ENCODE measurements at places on chromosomes 2 and 18.
A peak's percentile ranks its signal among the peaks of the same experiment; 100 is the strongest.

DNA sequence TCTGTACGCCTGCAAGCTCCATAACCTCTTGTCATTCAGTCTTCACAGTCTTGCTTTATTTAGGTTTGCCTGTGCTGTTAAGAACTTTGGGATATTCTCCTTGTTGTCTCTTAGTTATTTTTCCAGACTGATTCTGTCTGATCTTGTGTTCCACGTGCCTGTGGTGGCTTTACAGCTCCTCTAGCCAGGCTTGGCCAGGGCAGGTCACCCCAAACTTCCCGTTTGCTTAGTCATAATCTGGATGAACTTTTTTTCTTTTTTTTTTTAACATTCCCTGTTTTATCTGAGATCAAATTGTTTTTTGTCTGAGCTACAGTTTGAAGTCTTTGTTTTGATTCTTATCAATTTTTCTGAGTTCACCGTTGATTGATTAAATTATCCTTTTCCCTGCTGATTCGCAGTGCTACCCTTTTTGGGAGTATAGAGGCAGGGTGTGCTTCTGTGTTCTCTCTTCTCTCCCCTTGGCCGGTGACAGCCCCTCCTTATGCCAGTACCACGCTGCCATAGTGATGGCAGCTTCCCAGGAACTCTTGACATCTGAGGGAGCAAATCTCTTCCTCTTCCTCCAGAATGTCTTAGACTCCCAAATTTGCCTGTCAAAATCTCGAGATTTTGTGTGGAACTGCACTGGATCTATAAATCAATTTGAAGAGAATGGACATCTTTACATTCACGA, 2.5 kb downstream of the SP100 start:
- H3K27me3 ChIP-seq: peaks cover 4% of the 10 kb centered on the region
- no peak overlapping the region for H3K4me3 ChIP-seq
- no peaks in the 10 kb centered on the region for H3K36me3 ChIP-seq
- no peaks in the 10 kb centered on the region for H3K4me1 ChIP-seq
- H3K27ac ChIP-seq: no peak overlapping the region

DNA sequence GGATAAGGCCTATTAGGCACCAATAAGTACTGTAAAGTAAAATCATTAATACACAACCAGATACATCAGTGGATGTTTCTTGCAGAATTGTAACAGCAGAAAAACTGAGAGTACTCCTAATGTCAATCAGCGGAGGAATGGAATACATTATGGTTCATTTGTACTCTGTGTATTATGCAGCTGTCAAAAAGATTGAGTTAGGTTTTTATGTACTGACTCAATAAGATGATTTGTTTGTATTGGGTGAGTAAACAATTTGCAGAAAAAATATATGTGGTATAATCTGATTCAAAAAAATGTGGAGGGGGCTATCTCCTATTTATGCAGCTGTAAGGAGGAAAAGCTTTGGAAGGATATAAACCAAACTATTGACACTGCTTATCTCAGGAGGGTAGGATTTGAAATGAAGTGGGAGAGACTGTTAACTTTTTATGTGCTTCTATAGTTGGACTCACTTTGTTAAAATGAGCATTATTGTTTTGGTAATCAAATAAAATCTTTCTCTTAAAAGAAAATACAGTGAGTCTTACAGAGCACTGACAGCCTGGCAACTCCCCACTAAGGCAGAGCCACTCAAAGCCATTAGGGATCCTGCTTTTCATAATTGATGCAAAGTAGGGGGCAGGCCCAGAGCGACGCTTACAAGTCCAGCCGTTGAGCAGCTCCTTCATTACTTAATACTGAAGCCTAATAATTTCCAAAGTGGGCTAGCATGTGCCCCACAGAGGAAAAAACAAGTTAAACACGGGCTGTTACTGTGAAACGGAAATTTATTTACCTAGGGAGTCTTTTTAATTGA, 168.8 kb downstream of the PHLPP1 start:
- H3K27me3 ChIP-seq: no peaks in the 10 kb centered on the region
- H3K27ac ChIP-seq: no peak overlapping the region
- no peaks in the 10 kb centered on the region for H3K36me3 ChIP-seq
- no peak overlapping the region for H3K4me3 ChIP-seq

DNA sequence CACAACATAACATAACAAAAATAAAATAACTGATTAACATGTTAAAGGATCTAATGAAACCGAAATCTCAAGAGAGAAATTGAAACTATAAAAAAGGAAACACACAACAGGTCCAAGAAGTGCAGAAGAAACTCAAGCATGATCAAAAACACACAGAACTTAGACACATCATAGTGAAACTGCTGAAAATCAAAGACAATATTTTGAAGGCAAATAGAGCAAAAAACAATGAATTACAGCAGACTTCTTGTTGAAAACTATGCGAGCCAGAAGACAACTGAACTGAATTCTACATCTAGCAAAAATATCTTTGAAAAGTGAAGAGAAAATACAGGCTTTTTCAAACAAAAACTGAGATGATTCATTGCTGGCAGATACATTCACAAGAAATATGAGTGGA, 61.3 kb downstream of the UGP2 start:
- peaks cover 11% of the 10 kb centered on the region for H3K4me1 ChIP-seq
- H3K4me3 ChIP-seq: no peak overlapping the region
- H3K36me3 ChIP-seq: peaks cover 16% of the 10 kb centered on the region
- no peak overlapping the region for H3K27ac ChIP-seq
- peak; percentile 12 for DNase-seq

- no peak overlapping the region for H3K27ac ChIP-seq
- no peaks in the 10 kb centered on the region for H3K36me3 ChIP-seq
- no peaks in the 10 kb centered on the region for H3K27me3 ChIP-seq
Observed at GRCh38 chr18:41315134-41315533, 639.9 kb upstream of the PIK3C3 start.

DNA sequence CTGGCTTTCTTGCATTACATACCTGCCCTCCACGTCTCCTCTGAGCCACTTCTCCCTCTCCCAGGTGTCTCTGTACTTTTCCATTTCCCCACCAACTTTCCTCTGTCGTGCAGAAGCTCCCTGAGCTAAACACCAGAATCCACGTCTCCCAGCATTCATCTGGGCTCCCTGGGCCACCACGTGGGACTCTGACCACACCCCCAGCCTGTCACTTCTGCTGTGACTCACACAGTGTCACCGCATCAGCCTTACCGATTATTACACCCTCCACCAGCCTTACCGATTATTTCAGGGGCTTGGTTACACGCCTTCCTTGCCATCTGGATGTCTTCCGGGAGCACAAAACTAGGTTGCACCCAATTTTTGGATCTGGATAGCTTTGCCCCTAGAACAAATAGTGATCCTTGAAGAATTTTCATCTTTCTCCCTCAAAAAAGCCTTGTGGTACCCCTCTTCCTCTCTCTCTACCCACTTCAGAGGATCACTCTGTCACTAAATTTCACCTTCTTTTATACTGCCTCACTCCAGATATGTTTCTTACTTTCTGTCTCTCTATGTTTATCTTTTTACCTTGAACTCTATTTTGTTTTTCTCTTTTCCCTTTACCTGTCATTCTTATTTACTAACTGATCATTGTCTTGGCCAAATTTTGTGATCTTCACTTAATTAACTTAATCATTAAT, 136.9 kb upstream of the CAB39 start:
- no peak for DNase-seq
- no peaks in the 10 kb centered on the region for H3K36me3 ChIP-seq
- no peak overlapping the region for H3K4me3 ChIP-seq
- H3K27me3 ChIP-seq: no peaks in the 10 kb centered on the region
- no peak overlapping the region for H3K27ac ChIP-seq
- no peaks in the 10 kb centered on the region for H3K4me1 ChIP-seq

DNA sequence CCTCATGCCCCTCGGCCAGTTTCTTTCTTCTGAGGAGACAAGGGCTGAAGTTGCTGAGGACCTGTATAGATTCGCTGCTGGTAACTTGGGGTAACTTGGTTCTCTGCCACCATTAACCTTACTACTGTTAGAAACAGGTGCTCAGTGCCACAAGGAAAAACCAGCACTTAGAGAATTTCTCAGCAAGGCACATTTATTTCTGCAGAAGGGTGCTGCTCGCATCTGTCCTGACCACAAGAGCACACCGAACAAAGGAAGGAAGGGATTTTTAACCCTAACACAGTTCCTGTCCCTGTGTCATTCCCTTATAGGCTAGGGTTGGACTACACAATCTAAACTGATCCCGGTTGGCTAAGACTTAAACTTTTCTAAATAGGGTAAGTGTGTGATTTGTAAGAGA, 154.1 kb downstream of the SOCS6 start:
- H3K36me3 ChIP-seq: no peaks in the 10 kb centered on the region
- DNase-seq: no peak
- H3K4me3 ChIP-seq: no peak overlapping the region
- no peaks in the 10 kb centered on the region for H3K27me3 ChIP-seq

DNA sequence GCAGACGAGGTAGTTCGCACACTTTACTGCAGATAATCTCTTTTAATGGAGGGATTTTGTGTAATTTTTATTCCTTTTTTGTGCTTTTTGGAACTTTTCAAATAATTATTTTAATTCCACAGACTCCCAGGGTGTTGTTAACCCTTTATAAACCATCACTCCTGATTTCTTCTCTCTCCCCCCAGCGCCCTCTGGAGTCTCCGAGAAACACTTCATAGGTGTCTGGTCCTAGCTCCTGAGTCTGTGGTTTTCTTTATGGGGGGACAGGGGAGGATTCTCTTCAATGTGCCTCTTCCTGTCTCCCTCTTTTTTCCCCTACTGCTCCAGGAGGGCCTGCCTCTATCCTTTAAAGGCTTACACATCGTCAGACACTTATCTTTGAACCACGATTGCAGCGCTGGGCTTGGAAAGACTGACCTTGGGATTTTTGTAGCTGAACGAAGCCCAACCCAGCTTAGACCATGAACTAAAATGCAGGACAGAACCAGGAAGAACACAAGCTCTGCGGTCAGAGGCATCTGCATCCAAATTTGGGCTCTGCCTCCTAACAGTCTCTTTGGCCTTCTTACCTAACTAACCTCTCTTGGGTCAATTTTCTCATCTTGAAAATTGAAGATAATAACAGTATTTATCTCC, 7.1 kb upstream of the PKDCC start:
- H3K27ac ChIP-seq: peak overlapping the region; percentile 11
- peaks cover 26% of the 10 kb centered on the region for H3K4me1 ChIP-seq
- no peaks in the 10 kb centered on the region for H3K36me3 ChIP-seq
- H3K4me3 ChIP-seq: no peak overlapping the region

DNA sequence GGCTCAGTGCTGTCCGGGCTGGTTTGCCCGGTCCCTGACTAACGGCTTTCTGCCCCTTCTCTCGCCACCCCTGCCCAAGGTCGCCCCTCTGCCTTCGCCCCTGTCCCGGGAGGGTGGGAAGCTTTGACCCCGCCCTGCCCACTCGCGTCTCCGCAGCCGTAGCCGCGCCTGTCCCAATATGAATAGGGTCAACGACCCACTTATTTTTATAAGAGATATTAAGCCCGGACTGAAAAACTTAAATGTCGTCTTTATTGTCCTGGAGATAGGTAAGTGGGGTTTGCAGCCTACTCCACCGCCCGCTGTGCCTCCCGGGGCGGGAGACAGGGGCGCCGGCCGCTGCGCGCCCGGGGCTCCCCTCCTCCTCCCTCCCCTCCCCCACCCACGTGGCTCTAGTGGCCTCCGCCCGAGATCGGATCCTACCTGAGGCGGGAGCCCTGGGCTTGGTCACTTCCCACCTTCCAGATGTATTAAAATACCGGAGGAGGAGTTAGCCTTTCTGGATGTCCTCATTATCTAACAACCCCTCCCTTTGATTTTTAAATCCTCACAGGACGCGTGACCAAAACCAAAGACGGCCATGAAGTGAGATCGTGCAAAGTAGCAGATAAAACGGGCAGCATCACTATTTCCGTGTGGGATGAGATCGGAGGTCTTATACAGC, 633 bp downstream of the NABP1 start:
- H3K4me1 ChIP-seq: peaks cover 3% of the 10 kb centered on the region
- H3K27ac ChIP-seq: peak overlapping the region; percentile 61
- no peaks in the 10 kb centered on the region for H3K27me3 ChIP-seq

DNA sequence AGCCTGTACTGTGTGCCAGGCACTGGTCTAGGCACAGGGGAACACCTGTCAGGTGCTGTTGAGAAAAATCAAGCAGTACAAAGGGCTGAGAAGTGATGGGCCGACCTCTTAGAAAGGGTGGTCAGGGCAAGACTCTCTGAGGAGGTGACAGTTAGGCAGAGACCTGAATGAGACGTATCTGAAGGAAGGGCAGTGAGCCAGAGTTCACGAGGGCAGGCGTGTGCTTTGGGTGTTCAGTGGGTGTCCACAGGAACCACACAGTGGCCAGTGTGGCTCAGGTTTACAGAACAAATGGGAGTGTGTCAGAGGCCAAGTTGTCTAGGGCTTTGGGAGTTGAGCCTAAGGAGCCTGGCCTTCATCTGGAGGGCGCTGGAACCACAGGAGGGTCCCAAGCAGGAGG, 6.2 kb downstream of the ARMC9 start:
- no peaks in the 10 kb centered on the region for H3K4me1 ChIP-seq
- no peaks in the 10 kb centered on the region for H3K27me3 ChIP-seq
- no peak overlapping the region for H3K4me3 ChIP-seq
- H3K36me3 ChIP-seq: no peaks in the 10 kb centered on the region

DNA sequence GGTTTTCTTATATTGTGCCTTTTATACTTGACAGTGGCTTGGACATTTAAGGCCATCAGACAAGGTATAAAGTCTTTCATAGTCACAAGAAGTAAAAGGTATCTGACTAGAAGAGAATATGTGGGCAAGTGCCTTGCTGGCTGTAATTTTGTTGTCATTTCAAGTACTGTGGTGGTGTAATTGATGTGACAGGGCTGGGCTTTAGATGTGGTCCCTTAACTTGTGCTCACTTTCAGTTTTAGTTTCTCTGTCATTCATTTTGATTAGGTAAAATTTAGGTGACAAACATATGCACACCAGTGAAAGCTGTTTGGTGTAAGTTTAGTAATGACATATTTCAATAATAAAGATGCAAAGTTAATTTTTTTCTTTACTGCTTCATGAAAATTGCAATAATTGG, 31.2 kb upstream of the TBR1 start:
- no peak overlapping the region for H3K4me3 ChIP-seq
- H3K27ac ChIP-seq: no peak overlapping the region
- no peaks in the 10 kb centered on the region for H3K36me3 ChIP-seq
- DNase-seq: no peak

GRCh38 chr2:224997802-224998201, 44.5 kb downstream of the DOCK10 start:
- H3K4me3 ChIP-seq: no peak overlapping the region
- no peaks in the 10 kb centered on the region for H3K36me3 ChIP-seq
- peaks cover 8% of the 10 kb centered on the region for H3K27me3 ChIP-seq
- no peak for DNase-seq
- no peaks in the 10 kb centered on the region for H3K4me1 ChIP-seq

- no peak overlapping the region for H3K4me3 ChIP-seq
- no peaks in the 10 kb centered on the region for H3K36me3 ChIP-seq
- peaks cover 8% of the 10 kb centered on the region for H3K4me1 ChIP-seq
- no peaks in the 10 kb centered on the region for H3K27me3 ChIP-seq
- no peak for DNase-seq
- no peak overlapping the region for H3K27ac ChIP-seq
Observed at GRCh38 chr2:118498943-118499342, 348.5 kb downstream of the EN1 start.

GRCh38 chr2:218567797-218568189, 358 bp downstream of the USP37 start:
- peak overlapping the region; percentile 90 for H3K4me3 ChIP-seq
- H3K4me1 ChIP-seq: peaks cover 13% of the 10 kb centered on the region
- H3K36me3 ChIP-seq: peaks cover 3% of the 10 kb centered on the region
- no peak for DNase-seq
- H3K27me3 ChIP-seq: no peaks in the 10 kb centered on the region

GRCh38 chr2:216505133-216506106, 6.8 kb downstream of the RPL37A start:
- H3K36me3 ChIP-seq: peaks cover 27% of the 10 kb centered on the region
- H3K4me1 ChIP-seq: peaks cover 10% of the 10 kb centered on the region
- peak overlapping the region; percentile 30 for H3K27ac ChIP-seq
